NCI-H1105 treated with DMSO at 0.1 percent for 48 hours (cell line): ENCODE measurements at places on chromosomes 5 and 9.

DNA sequence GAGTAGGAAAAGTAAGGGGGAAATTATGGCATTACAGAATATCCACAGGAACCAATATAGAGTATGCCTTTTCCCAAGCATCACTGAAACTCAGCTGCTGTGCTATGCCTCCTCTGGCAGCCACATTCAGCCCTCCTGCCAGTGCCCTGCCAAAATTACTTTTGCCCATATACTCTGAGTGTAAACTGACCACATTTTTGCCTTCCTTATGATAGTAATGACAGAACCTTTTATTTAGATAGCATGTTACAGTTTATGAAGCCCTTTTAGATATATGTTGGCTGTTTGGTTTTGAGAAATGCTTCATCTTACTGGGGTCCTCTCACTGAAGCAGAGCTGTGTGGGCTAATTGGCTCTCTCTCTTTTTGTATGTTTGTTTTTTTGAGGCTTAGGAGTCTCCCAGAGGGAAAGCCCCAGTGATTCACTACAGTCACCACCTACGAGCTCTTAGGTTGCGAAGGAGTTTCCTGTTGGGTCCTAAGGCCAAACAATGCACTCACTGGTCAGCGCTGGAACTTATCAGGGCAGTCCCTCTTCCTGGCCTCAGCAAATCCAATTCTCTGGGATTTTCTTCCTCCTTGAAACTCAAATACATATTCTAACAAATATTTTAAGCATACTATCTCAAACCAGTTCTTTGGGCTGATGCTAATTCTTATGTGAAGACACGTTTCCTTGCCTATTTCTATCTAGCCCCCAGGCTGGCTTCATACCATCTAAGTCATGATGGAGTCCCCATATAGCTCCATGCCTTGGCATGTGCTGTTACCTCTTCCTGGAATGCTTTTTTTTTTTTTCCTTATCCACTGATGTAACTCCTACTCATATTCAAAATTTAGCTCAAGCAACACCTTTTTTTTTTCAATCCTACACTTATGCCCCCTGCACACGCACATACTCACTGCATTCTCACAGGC lies 3.7 kb downstream of the PHF24 start:
- DNase-seq = no peak

GRCh38 chr9:86042199-86042978 lies 57.0 kb downstream of the GOLM1 start:
- DNase-seq = no peak

DNA sequence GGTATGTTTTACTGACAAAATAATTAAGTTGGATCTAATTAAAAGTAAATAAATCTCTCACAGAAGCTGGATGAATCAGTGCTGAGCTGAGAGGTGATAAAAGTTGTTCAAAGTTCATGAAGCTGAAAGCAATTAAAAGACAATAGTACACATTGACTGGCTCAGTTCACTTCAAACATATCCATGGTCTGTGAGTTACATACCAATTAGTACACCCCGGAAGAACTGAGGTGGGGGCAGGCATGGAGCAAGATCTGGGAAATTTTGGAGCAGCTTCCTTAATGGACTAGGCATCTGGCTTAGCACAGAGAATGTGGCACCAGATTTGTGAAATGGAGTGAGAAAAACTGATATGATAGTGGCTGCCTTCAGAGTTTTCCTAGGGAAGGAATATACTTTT lies 152.7 kb downstream of the ATP10B start:
- DNase-seq = no peak

DNA sequence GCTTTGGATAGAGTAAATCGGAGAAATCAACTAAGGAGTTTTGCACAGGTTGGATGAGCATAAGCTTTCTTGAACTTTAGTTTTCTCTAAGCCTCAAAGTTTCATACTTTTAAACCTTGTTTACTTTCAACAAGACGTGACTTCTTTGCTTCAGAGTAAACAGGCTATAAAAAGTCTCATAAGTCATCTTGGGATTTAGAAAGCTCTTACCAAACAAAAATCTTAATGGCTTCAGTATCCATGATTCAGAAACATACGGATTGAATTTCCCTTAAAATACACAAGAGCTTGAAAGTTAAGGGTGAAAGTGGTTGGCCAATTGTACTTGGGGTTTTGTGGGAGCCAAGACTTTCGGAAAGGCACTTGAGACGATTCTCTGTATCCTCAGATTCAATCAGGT lies 270.9 kb upstream of the ANKH start:
- DNase-seq = no peak

- peak; percentile 59 for DNase-seq
Observed at GRCh38 chr9:79430619-79431018, 141.1 kb upstream of the TLE4 start.

DNA sequence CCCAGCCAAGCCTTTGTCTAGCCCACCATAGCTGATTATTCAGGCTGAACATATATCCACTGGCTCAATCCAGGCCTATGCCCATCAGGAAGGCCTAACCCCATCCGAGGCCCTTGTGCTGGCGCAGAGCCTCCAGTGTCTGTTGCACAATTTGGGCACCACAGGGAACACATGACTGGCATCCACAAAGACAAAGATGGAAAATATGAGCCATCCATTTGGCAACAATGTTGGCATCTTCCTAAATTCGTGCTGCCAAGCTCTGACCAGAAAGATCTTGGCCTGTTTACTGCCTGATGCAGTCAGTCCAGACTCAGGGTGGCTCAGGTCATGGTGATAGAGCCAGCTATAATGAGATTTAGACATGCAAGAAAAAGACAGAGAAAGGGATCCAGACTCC lies 233.8 kb downstream of the PIK3R1 start:
- no peak for DNase-seq

DNA sequence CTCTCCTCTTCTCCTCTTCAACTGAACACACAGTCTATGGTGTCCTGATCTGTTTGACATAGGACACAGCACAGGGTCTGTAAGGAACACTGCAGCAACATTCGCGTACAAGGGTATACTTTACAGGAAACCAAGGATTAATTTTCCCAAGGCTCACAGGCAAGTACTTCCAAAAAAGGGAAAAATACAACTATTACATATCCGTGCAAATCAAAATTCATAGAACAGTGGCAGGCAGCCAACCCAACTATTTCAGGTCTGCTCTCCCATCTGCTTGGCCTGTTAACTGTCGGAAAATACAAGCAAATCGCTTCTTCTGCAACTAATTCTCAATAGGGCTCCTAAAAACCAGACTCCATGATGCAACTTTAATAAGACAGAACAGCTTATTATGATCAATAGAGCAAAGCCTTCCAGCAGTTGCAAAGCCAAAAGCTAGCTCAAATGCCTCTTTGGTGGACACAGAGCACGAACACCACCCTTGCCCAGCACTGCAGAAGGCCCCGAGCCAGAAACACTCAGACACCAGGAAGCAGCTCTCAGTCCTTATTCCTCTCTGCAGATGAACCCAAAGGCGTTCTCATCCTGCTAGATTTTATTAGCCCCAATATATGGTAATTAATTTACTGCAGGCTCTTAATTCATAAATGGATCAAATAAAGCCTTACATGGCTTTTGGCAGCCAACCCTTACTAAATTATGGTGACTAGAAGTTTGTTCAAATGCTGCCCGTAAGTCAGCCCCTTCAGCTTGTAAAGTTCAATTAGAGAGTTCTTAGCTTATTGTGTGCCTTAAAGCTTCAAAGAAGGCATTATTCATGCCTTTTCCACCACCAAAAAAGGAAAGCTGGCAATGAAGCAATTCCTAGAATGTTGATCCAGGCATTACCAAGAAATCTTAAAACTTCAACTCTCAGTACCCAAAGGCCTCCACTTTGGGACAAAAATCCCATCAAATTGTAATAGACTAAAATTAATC lies 68.8 kb downstream of the ZNF608 start:
- DNase-seq = peak; percentile 58
